ENCODE measurements at places on chromosomes 16 and 17.

DNA sequence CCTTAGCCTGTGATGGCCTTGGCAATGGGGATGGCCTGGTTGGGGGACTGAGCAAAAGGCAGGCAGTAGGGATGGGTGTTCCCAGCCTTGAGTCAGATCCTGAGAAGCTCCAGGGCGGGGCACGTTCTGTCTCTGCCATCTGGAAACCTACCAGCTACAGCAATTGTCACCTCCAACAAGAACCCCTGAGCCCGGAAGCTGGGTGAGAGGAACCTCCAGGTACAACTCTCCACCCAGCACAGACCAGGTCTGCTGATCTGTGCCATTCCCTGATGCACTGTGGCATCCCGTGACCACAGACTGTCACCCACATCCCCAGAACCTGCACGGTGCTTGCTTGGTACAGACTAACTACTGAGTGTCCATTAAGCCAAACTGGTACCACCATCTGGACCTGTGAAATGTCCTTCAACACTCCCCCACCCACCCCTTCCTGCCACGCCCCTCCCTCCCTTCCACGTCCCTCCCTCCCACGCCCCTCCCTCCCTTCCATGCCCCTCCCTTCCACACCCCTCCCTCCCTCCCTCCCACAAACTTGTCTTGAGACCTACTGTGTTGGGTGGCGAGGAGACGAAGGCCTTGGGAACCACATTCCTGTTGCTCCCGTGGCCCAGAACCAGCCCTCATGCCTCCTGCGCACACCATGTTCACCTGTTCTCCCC lies 16.6 kb downstream of the MYO15B start:
- no peak for DNase-seq

GRCh38 chr17:82097184-82097918 lies 685 bp downstream of the FASN start:
- peak; percentile 49 for DNase-seq

GRCh38 chr16:90012991-90013745 lies 6.1 kb downstream of the DBNDD1 start:
- no peak for DNase-seq

DNA sequence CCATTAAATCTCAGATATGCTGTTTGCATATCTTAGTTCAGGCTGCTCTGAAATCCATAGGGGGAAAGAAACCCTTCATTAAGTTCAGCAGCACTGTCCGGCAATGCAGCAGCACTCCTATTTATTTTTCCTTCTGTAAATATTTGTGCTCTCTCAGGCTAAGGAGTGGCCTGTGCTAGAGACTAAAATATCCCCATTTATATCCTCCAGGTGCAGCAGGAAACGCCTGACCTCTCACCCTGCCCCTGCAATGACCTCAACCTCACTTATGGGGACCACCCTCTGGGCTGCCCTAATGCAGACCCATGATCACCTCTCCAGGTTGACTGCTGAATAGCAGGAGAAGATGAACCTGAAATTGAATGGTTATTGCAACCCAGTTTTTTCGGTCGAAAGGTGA lies 165.0 kb upstream of the ELAC2 start:
- DNase-seq, result no peak

- DNase-seq, result no peak
These were observed 6.5 kb downstream of the CD79B start for GRCh38 chr17:63925615-63926014.

DNA sequence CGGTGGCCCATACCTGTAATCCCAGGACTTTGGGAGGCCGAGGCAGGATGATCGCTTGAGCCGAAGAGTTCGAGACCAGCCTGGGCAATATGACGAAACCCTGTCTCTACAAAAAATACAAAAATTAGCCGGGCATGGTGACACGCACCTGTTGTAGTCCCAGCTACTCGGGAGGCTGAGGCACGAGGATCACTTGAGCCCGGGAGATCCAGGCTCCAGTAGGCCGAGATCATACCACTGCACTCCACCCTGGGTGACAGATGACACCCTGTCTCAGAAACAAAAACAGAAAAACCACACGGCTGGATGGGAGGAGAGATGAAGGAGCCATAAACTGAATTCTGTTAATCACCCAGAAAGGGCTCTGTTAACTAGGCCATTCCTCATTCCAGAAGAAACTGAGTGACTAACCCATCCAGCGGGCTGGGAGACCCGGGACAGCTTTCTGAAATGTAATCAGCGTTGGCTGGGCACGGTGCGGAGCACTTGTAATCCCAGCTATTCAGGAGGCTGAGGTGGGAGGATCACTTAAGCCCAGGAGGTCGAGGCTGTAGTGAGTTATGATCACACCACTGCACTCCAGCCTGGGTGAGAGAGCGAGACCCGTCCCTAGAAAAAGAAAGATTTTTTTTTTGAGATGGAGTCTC lies 641 bp upstream of the NT5C3B start:
- DNase-seq, result no peak

GRCh38 chr17:50049636-50050035 lies 6.3 kb upstream of the ITGA3 start:
- DNase-seq, result no peak

DNA sequence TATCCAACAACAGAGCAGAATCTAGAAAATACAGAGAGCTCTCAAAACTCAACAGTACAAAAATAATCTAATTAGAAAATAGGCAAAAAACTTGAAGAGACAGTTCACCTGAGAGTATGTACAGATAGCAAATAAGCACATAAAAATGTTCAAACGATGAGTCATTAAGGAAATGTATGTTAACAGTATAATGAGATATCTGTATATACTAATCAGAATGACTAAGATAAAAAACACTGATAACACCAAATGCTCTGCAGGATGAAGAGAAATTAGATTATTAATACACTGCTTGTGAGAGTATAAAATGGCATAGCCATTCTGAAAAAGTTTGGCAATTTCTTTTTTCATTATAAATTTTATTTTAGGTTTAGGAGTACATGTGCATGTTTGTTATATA lies 1307.6 kb upstream of the GOT2 start:
- no peak for DNase-seq

Measured in stimulated activated CD4-positive, alpha-beta T cell treated with anti-CD3 and anti-CD28 coated beads, Interleukin-2, amount 100 ng/mL, for 4 hours (primary cell).